CD8-positive, alpha-beta memory T cell (primary cell): ENCODE measurements at places on chromosomes 6 and 20.

GRCh38 chr6:119197271-119197670 is 118.8 kb upstream of the FAM184A start:
- H3K36me3 ChIP-seq: peaks cover 5% of the 10 kb centered on the region
- no peak overlapping the region for H3K4me3 ChIP-seq
- no peak overlapping the region for H3K27ac ChIP-seq
- no peaks in the 10 kb centered on the region for H3K4me1 ChIP-seq

DNA sequence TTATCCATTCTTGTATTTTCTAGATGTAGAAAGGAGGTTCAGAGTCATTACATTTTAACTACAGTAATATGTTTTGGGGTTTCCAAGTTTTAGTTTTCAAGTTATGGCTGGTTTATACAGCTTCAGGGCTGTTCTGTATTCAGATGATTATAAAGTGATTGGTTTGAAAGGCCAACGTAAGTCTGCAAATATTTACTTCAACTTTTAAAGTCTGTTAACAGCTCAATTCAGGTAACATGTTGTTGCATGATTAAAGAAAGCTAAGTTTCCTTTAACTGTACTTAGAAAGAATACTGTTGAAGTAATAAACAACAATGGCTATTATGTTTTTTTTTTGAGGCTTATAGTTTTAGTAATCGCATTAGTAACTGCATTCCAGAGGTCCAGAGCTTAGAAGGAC is 22.8 kb upstream of the GCLC start:
- H3K4me3 ChIP-seq: no peak overlapping the region
- no peaks in the 10 kb centered on the region for H3K4me1 ChIP-seq
- no peaks in the 10 kb centered on the region for H3K36me3 ChIP-seq
- no peak for DNase-seq

DNA sequence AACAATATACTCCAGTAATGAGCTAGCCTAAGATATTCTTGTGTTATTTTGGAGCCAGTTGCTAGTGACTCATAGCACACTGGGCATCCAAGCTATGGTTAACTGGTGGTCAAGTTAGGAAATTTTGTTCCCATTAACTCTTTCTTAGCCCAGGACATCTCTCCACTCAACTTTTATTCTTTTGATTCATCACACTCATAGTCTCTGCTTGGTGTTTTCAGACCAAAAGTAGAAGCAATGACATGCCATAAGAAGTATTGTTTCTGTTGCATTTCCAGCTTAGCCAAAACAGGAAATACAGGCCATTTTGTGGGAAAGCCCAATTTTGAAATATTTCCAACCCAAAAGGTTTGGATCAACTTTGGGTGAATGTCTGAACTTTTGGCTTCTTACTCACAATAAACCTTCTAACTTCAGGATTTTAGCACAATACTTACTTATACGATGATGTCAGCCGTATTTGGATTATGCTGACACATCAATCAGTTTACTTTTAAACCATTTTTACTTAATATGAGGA is 31.6 kb upstream of the CCN2 start:
- H3K4me3 ChIP-seq: no peak overlapping the region
- DNase-seq: no peak
- H3K27ac ChIP-seq: no peak overlapping the region
- no peaks in the 10 kb centered on the region for H3K4me1 ChIP-seq
- H3K36me3 ChIP-seq: no peaks in the 10 kb centered on the region

DNA sequence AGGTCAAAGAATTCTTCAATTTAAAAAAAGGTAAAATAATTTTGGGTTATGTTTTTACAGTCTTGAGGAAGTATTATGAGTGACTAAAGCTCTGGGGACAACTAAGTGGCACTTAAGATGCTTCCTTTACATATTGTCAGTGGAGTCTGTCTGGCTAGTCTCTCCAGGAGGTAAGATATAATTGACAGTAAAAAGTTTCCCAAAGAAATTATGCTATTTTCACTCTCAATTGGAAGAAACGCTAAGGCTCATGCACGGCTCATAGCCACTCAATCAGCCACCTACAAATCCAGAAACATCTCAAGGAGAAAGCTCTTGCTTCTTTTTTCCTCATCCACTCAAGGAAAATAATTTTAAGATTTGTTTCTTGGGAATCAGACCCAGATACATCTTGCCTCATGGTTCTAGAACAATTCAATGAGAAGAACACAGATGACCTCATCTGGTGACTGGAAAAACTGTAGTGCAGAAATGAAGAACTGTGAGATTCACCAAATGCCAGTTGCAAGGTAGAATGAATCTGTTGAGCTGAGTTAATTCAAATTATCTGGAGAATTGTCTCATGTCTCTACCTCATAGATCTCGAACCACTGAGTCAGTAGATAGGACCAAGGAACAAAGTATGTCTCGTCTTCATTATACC is 252.9 kb downstream of the TPBG start:
- H3K27me3 ChIP-seq: no peaks in the 10 kb centered on the region
- H3K27ac ChIP-seq: no peak overlapping the region
- no peaks in the 10 kb centered on the region for H3K4me1 ChIP-seq
- no peak overlapping the region for H3K4me3 ChIP-seq

DNA sequence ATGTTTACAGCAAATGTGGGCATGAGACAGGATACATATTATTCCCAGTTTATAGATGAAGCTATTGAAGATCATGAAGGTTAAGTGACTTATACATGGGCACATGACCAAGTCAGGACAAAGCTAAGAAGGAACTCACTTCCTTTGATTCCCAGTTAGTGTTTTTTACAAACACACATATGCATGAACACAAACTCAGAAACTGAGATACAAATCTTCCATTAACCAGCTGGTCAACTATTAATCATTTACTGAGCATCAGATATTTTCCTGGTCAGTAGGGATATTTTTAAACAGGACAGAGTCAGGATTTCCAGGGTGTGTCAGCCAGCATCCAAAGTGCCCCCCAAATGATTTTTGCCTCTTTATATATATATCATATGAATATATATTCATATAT is 222.2 kb downstream of the OGFRL1 start:
- no peak for DNase-seq
- H3K4me3 ChIP-seq: no peak overlapping the region
- H3K27me3 ChIP-seq: no peaks in the 10 kb centered on the region
- no peaks in the 10 kb centered on the region for H3K36me3 ChIP-seq
- H3K4me1 ChIP-seq: no peaks in the 10 kb centered on the region

- no peaks in the 10 kb centered on the region for H3K27me3 ChIP-seq
- DNase-seq: no peak
- H3K27ac ChIP-seq: no peak overlapping the region
- H3K36me3 ChIP-seq: peaks cover 5% of the 10 kb centered on the region
- no peaks in the 10 kb centered on the region for H3K4me1 ChIP-seq
Observed at GRCh38 chr6:152271776-152272464, 365.2 kb downstream of the SYNE1 start.

DNA sequence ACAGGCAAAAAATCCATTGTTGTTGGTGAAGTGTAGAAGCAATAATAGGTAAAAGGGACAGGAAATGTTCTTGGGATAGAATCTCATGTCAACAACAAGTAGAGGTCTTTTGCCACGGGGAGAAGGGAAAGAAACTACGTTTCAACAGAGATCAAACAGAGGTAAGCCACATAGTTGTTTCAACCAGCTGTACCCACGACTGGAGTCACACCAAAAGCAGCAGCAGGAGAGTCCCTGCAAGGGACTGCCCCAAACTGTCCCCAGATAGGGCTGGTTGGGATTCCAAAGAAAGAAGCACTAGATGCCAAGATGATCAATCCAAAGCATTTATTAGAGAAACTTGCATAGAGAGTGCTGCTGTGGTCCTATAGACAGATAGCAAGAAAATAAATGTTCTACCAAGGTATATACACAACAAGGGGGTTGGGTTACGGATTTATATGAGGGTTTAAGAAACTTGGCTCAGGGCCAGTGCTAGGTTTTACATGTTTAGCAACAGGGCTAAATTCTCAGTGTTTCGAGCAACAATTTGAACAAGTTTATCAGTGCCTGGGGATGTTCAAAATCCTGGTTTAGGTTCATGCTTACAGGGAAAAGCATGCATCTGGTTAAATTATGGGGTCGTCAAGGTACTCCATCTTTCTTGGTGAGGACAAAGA is 466.5 kb downstream of the MMUT start:
- H3K4me1 ChIP-seq: no peaks in the 10 kb centered on the region
- H3K36me3 ChIP-seq: no peaks in the 10 kb centered on the region
- H3K4me3 ChIP-seq: no peak overlapping the region
- DNase-seq: no peak
- H3K27me3 ChIP-seq: no peaks in the 10 kb centered on the region

DNA sequence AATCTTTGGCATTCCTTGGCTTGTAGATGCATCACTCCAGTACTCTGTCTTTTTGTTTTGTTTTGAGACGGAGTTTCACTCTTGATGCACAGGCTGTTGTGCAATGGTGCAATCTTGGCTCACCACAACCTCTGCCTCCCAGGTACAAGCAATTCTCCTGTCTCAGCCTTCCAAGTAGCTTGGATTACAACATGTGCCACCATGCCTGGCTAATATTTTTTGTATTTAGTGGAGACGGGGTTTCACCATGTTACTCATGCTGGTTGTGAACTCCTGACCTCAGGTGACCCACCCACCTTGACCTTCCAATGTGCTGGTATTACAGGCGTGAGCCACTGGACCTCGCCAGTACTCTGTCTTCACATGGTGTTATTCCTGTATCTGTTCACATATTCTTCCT is 35.8 kb upstream of the LGSN start:
- H3K4me1 ChIP-seq: no peaks in the 10 kb centered on the region
- no peaks in the 10 kb centered on the region for H3K36me3 ChIP-seq
- no peak overlapping the region for H3K4me3 ChIP-seq
